ENCODE measurements at places on chromosomes 13 and 19.

GRCh38 chr13:52787235-52787634 lies 47.6 kb upstream of the CNMD start:
- no peak for DNase-seq
- H3K27ac ChIP-seq = no peak overlapping the region
- H3K36me3 ChIP-seq = no peaks in the 10 kb centered on the region
- H3K27me3 ChIP-seq = no peaks in the 10 kb centered on the region

DNA sequence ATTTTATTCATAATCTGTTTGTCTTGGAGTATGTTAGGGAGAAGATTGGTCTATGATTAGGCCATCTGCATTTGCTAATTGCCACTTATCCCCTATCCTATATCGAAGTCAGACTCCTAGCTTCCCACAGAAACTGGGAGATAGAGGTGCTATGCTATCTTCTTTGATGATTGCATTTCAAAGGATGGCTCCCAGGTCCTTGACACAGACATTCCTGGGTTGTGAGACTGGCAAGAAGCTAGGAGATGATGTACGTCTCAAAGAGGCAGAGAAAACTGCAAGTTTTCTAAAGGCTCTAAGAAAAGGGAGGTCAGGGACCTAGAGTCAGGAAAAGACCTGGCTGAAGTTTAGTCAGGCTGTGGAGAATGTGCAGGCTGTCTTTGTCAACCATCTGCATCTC lies 1251.9 kb downstream of the PCDH17 start:
- H3K27me3 ChIP-seq = no peaks in the 10 kb centered on the region
- H3K4me3 ChIP-seq = no peak overlapping the region
- H3K36me3 ChIP-seq = no peaks in the 10 kb centered on the region
- H3K4me1 ChIP-seq = peaks cover 3% of the 10 kb centered on the region

DNA sequence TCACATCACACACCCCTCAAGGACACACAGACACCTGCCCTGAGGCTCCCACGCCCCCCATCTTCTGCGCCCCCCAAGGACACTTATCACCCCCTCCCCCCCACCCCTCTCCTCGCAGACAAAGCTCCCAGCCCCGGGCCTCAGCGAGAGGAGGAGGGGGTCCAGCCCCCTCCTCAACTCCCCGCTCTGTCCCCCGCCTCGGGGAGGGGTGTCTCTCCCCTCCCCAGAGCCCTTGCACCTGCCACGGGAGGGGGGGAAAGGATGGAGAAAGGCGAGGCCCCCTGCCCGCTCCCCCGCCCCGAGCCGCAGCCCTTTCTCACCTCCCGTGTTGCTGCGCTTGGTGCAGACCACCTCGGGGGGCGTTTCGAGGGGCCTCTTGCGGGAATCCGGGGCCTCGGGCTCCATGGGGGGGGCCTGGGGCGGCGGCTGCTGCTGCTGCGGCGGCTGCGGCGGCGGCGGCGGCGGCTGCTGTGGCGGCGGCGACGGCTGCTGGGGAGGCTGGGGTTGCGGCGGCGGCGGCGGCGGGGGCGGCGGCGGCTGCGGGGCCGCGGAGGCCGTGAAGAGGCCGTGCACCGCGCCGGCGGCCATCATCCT lies 621 bp downstream of the NOVA2 start:
- H3K27me3 ChIP-seq = no peaks in the 10 kb centered on the region
- peaks cover 2% of the 10 kb centered on the region for H3K36me3 ChIP-seq
- H3K4me1 ChIP-seq = peaks cover 35% of the 10 kb centered on the region
- peak overlapping the region; percentile 77 for H3K4me3 ChIP-seq

GRCh38 chr13:20461481-20461859 lies 64.2 kb downstream of the CRYL1 start:
- no peak overlapping the region for H3K4me3 ChIP-seq
- H3K27me3 ChIP-seq = no peaks in the 10 kb centered on the region
- H3K36me3 ChIP-seq = no peaks in the 10 kb centered on the region
- H3K27ac ChIP-seq = no peak overlapping the region
- peaks cover 3% of the 10 kb centered on the region for H3K4me1 ChIP-seq

- peaks cover 48% of the 10 kb centered on the region for H3K36me3 ChIP-seq
- no peak overlapping the region for H3K27ac ChIP-seq
- H3K27me3 ChIP-seq = no peaks in the 10 kb centered on the region
These were observed 44.3 kb downstream of the MCF2L start for GRCh38 chr13:113013303-113013702.

DNA sequence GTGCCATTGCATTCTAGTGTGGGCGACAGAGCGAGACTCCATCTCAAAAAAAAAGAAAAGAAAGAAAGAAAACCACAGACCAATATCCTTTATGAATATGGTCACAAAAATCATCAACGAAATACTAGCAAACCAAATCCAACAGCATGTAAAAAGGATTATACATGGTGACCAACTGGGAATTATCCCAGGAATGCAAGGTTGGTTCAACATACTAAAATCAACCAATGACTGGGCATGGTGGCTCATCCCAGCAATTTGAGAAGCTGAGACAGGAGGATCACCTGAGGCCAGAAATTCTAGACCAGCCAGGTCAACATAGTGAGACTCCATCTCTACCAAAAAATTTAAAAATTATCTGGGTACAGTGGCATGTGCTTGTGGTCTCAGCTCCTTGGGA lies 7.2 kb downstream of the TSKS start:
- no peaks in the 10 kb centered on the region for H3K4me1 ChIP-seq
- no peaks in the 10 kb centered on the region for H3K27me3 ChIP-seq
- no peak for DNase-seq
- no peaks in the 10 kb centered on the region for H3K36me3 ChIP-seq

GRCh38 chr19:38671654-38672053 lies 24.2 kb downstream of the ACTN4 start:
- H3K27ac ChIP-seq = no peak overlapping the region
- peaks cover 47% of the 10 kb centered on the region for H3K4me1 ChIP-seq
- H3K4me3 ChIP-seq = no peak overlapping the region
- no peak for DNase-seq
- no peaks in the 10 kb centered on the region for H3K27me3 ChIP-seq
- H3K36me3 ChIP-seq = peaks cover 31% of the 10 kb centered on the region

GRCh38 chr13:73825143-73825542 lies 309.1 kb downstream of the KLF12 start:
- DNase-seq = no peak
- H3K27ac ChIP-seq = no peak overlapping the region
- H3K4me1 ChIP-seq = no peaks in the 10 kb centered on the region
- no peak overlapping the region for H3K4me3 ChIP-seq
- no peaks in the 10 kb centered on the region for H3K36me3 ChIP-seq
- H3K27me3 ChIP-seq = no peaks in the 10 kb centered on the region

- no peak for DNase-seq
- no peak overlapping the region for H3K27ac ChIP-seq
- no peaks in the 10 kb centered on the region for H3K36me3 ChIP-seq
- no peak overlapping the region for H3K4me3 ChIP-seq
These were observed 431.3 kb downstream of the SLITRK6 start for GRCh38 chr13:85367887-85368286.

- H3K27ac ChIP-seq = no peak overlapping the region
- no peaks in the 10 kb centered on the region for H3K27me3 ChIP-seq
- H3K4me3 ChIP-seq = no peak overlapping the region
These were observed 196.5 kb downstream of the ITGBL1 start for GRCh38 chr13:101648766-101649487.

DNA sequence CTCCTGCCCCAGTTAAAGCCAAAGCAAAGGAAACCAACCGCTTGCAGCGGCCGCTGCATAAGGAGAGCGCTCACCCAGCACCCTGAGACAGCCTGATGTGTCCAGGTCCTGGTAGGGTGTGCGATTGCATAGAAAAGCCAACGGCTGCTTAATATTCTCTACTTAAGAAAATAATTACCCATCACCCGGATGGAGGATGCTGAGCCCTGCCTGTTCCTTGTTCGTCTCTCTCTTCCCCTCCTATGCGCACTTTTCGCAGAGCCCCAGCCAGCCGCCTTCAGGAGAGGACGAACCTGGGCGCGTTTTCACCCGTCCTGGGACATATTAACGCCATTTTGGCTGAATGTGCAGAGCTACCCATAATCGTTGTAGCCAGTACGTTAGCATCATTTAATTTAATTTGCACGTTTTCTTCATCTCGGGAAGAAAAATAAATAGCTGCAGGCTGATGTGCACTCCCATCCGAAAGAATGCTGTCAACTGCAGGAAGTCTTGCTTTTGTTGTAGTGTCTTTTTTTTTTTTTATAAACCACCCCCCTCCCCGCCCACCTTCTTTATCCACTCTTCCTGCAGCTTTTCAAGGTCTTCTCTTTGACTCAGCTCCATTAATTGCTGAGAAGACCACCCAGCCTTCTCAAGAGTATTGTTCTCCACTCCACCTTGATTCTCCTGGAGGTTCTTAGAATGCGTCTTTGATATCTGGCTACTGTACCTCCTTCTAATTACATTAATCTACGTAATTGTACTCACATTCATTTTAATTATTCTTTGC lies 214.5 kb downstream of the TEX29 start:
- peaks cover 37% of the 10 kb centered on the region for H3K27me3 ChIP-seq
- peak; percentile 54 for DNase-seq
- H3K4me1 ChIP-seq = peaks cover 13% of the 10 kb centered on the region
- no peaks in the 10 kb centered on the region for H3K36me3 ChIP-seq
- H3K4me3 ChIP-seq = peak overlapping the region; percentile 36

DNA sequence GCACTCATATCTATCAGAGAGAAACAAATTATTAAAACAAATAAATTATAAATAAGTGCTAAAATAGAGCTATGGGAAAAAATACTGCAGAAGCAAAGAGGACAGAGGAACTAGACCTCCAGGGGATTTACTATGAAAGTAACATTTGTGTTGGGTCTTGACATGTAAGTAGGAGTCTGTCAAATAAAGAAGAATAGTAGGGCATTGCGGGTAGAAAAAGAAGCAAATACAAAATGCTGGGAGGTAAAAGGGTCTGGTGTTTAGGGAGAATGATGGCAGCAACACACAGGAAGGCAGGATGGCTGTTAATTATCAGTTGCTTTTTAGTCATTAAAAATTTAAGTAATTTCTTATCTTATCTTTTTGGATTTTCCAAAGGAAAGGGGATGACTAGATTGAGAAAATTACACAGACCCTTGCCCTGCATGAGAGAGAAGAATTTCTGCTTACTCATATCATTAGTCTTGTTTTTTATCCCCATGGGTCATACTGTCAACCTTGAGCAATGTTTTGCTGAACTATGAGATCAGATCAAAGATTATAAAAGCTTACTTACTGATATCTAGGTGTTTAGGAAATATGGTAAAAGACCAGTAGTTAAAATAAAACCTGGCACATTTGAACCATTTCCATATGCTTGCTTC lies 472.7 kb downstream of the DIAPH3 start:
- H3K4me3 ChIP-seq = no peak overlapping the region
- DNase-seq = no peak
- no peak overlapping the region for H3K27ac ChIP-seq
- H3K27me3 ChIP-seq = no peaks in the 10 kb centered on the region
- H3K4me1 ChIP-seq = peaks cover 5% of the 10 kb centered on the region

DNA sequence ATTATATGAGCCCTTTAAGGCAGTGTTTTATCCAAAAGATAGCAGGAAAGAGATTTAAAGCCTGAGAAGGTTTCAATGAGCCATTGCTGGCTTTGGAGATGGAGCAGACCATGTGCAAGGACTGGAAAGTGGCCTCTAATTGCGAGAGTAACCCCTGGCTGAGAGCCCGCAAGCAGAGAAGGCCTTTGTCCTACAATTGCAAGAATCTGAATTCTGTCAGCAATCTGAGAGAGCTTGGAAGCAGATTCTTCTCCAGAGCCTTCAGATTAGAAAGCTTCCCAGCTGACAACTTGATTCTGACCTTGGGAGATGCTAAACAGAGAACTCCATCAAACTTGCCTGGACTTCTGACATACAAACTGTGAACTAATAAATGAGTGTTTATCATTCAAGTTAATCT lies 528.7 kb upstream of the KLF12 start:
- no peaks in the 10 kb centered on the region for H3K4me1 ChIP-seq
- H3K36me3 ChIP-seq = no peaks in the 10 kb centered on the region
- no peak overlapping the region for H3K27ac ChIP-seq
- no peak for DNase-seq
- H3K27me3 ChIP-seq = no peaks in the 10 kb centered on the region

DNA sequence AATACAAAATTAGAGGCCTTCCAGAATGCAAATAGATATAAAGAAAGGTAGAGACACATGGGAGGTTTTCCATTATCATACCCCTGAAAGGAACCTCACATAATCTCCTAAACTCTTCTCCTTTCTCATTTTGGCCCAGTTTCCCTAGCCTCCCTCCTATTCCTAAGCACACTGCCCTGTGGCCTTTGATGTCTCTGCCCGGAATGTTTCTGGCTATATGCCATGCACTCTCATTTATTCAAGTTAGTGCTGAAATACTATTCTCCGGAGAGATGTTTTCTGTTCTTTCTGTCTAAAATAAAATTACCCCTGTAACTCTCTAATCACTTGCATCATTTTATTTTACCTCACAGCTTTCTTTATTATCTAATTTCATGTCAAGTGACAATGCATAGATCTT lies 1287.7 kb downstream of the SLITRK5 start:
- H3K4me3 ChIP-seq = no peak overlapping the region
- H3K27ac ChIP-seq = no peak overlapping the region
- no peaks in the 10 kb centered on the region for H3K4me1 ChIP-seq
- no peak for DNase-seq

Data from neuronal stem cell (in vitro differentiated cells).